ENCODE measurements at places on chromosomes 4 and X. TPM values are rescaled to one million over a fixed set of nuclear protein-coding genes. Genes with fewer than 3 reads are reported as not detected.

The UNC5C gene
- polyA plus RNA-seq, result 0.15 TPM

The UBA1 gene
- polyA plus RNA-seq, result 101 TPM

The ERCC6L gene
- polyA plus RNA-seq, result not detected

The DDIT4L gene
- not detected for polyA plus RNA-seq

The AWAT2 gene
- polyA plus RNA-seq, result not detected

The NEK1 gene
- 2.1 TPM for polyA plus RNA-seq

The BMX gene
- polyA plus RNA-seq, result 0.27 TPM

The RAB33A gene
- 0.38 TPM for polyA plus RNA-seq

The GUCY1B1 gene
- polyA plus RNA-seq, result 6.2 TPM

The ADH1A gene
- 0.19 TPM for polyA plus RNA-seq

The GAGE12F gene
- not detected for polyA plus RNA-seq

The NAA11 gene
- not detected for polyA plus RNA-seq

All from pancreas (tissue), 10 donors.